ENCODE measurements at places on chromosomes 11 and 22.

- no peak for DNase-seq
Measured at GRCh38 chr11:71213696-71214552, 38.5 kb downstream of the SHANK2 start.

DNA sequence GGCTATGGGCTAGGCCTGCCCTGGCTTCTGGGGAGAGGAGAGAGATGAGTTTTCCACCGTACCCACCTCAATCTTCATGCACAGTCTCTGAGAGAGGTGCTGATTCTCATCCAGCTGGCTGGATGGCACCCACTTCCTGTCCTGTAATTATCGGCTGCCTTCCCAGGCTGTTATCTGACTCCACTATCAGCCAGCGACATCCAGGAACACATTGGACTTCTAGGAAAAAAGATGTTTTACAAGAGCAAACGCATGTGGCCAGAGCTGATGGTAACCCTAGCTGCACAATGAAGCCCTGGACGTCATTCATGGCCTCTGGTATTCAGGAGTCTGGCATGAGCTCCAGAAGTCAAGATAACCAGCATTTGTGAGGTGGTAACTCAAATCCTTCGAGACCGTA is 137.4 kb downstream of the EHF start:
- DNase-seq: no peak

DNA sequence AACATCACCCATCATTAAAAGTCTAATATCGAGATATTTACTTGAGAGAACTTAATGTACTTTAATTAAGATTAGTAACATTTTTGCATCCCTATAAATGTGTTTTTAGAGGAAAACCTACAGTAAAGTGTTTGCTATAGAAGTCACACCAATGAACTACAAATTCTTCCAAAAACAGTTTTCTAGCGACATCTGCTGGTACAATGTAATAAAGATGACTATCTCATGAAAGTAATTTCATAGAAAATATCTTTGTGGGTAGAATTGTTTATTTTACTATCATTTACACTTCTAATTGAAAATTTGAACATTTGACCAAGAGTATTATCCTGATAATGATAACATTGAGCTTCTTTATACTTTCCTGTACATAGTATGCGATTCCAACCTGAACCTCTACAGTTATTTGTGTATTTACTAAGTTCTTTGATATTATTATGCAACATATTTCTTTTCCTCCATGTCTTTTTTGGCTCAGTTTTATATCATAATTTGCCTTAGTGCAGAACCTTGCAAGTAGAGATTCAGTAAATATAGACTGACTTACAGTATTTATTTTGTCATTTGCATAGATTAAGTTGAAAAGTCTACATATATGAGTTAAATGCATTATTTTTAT is 252.7 kb downstream of the TMEM135 start:
- peak; percentile 65 for DNase-seq

- no peak for DNase-seq
Measured at GRCh38 chr11:47350315-47350714, 2.2 kb downstream of the MYBPC3 start.

DNA sequence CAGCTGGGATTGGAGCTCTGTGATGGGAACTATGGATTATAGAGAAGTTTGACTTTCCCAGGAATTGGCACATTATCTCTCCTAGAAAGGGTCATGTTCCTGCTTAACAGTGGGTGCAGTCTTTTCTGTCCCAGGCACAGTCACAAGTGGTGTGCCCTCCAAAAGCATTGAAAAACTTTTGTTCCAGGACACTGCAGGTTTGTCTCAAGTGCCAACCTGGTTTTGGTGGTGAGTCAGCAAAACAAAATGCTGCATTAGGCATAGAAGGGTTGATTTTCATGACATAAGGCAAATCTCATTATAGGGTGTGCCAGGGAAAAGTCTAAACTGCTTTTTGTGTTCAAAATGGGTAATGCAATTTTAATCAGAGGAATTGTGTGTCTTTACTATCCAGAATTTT is 4.9 kb downstream of the HTATIP2 start:
- no peak for DNase-seq

GRCh38 chr11:102581066-102581465 is 44.1 kb downstream of the MMP20 start:
- DNase-seq: no peak
